Activated naive CD4-positive, alpha-beta T cell treated with anti-CD3 and anti-CD28 coated beads for 36 hours (primary cell): ENCODE measurements at places on chromosomes 5 and 9.

DNA sequence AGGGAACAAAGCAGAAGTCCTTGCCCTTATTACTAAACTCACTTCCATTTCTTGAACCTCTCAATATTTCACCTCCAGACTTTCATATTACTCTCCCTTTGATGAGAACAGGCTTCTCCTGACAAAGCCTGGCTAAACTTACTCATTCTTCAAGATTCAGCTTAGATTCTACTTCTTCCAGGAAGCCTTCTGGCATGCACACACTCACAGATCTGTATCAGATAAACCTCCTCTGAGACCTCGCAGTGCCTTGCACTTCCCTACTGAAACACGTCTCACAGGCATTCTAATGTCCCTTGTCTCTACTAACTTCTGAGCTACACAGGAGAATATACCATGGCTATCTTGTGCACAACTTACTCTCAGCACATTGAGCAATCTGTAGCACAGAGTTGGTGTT is 16.6 kb upstream of the PAPPA start:
- no peaks in the 10 kb centered on the region for H3K4me1 ChIP-seq
- DNase-seq: no peak
- H3K27ac ChIP-seq: no peak overlapping the region
- no peaks in the 10 kb centered on the region for H3K27me3 ChIP-seq
- H3K4me3 ChIP-seq: no peak overlapping the region
- H3K36me3 ChIP-seq: no peaks in the 10 kb centered on the region

- no peaks in the 10 kb centered on the region for H3K4me1 ChIP-seq
- no peaks in the 10 kb centered on the region for H3K36me3 ChIP-seq
- DNase-seq: no peak
- no peak overlapping the region for H3K27ac ChIP-seq
- no peak overlapping the region for H3K4me3 ChIP-seq
- H3K27me3 ChIP-seq: no peaks in the 10 kb centered on the region
Observed at GRCh38 chr5:171433352-171433698, 13.9 kb downstream of the FGF18 start.

GRCh38 chr9:121637713-121638220 is 13.7 kb upstream of the DAB2IP start:
- H3K27me3 ChIP-seq: no peaks in the 10 kb centered on the region
- H3K4me3 ChIP-seq: no peak overlapping the region
- H3K36me3 ChIP-seq: no peaks in the 10 kb centered on the region
- DNase-seq: no peak
- no peak overlapping the region for H3K27ac ChIP-seq

- H3K4me1 ChIP-seq: no peaks in the 10 kb centered on the region
- no peaks in the 10 kb centered on the region for H3K36me3 ChIP-seq
- DNase-seq: no peak
- no peak overlapping the region for H3K27ac ChIP-seq
- H3K27me3 ChIP-seq: peaks cover 7% of the 10 kb centered on the region
- H3K4me3 ChIP-seq: no peak overlapping the region
Observed at GRCh38 chr9:95666096-95666784, 149.5 kb upstream of the PTCH1 start.

DNA sequence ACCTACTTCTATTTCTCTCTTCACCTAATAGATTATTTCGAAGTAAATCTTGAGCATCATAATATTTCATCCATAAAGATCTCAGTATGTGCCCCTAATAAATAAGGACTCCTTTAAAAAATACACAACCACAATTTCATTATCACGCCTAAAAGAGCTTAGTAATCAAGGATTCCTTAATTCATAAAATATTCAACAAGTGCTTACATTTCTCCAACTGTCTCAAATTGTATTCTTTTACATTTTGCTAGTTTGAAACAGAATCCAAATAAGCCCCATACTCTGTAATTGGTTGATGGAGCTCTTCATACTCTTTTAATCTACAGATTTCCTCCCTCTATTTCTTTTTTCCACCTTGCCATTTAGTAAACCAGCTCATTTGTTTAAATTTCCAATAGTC is 317.6 kb downstream of the NDUFS4 start:
- peaks cover 3% of the 10 kb centered on the region for H3K36me3 ChIP-seq
- no peak for DNase-seq
- H3K27me3 ChIP-seq: no peaks in the 10 kb centered on the region
- no peak overlapping the region for H3K27ac ChIP-seq

DNA sequence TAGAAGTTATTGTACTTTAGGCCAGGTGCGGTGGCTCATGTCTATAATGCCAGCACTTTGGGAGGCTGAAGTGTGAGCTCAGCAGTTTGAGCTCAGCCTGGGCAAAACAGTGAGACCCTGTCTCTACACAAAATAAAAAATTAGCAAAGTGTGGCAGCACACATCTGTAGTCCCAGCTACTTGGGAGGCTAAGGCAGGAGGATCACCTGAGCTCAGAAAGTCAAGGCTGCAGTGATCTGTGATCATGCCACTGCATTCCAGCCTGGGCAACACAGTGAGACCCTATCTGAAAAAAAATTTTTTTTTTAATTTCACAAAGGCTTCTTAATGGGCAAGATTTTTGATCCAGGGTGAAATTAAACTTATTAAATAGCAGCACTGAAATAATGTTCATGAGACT is 92.8 kb downstream of the CDC42SE2 start:
- peaks cover 55% of the 10 kb centered on the region for H3K4me1 ChIP-seq
- H3K36me3 ChIP-seq: peaks cover 21% of the 10 kb centered on the region
- no peak overlapping the region for H3K4me3 ChIP-seq
- no peaks in the 10 kb centered on the region for H3K27me3 ChIP-seq
- DNase-seq: no peak
- peak overlapping the region; percentile 91 for H3K27ac ChIP-seq

- no peak for DNase-seq
- H3K4me3 ChIP-seq: no peak overlapping the region
- H3K4me1 ChIP-seq: no peaks in the 10 kb centered on the region
- peaks cover 17% of the 10 kb centered on the region for H3K27me3 ChIP-seq
- H3K27ac ChIP-seq: no peak overlapping the region
Observed at GRCh38 chr5:136020383-136021015, 8.3 kb upstream of the TGFBI start.

GRCh38 chr5:36637101-36637500 is 30.7 kb downstream of the SLC1A3 start:
- H3K4me1 ChIP-seq: no peaks in the 10 kb centered on the region
- H3K36me3 ChIP-seq: no peaks in the 10 kb centered on the region
